ENCODE measurements at places on chromosomes 1 and 21.

DNA sequence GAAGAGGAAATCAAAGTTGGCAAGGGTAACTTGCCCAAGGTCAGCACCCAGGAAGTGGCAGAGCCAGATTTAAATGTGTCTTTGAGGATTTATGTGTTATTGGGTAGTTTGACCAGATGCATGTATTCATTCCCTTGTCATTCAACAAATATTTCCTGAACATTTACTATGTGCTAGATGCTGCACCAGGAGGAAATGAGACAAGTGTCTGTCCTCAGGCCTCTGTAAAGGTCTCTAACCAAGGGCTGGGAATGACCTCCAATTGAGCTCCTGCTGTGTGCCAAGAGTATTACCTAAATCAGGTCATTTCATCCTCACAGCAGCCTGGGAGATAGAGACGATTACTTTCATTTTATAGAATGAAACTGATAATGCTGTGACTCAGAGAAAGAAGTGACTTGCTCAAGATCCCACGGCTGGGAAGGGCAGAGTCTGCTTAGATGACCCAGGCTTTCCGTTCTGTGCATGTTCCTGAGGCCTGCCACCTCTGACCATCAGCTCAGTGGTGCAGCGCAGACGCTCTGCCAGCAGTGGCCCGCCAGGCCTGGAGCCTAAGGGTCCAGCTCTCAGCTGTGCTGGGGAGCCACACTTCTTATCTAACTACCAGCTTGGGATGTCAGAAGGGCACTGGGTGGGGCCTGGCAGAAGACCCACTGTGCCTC is 3.5 kb upstream of the TTC22 start:
- DNase-seq: no peak

DNA sequence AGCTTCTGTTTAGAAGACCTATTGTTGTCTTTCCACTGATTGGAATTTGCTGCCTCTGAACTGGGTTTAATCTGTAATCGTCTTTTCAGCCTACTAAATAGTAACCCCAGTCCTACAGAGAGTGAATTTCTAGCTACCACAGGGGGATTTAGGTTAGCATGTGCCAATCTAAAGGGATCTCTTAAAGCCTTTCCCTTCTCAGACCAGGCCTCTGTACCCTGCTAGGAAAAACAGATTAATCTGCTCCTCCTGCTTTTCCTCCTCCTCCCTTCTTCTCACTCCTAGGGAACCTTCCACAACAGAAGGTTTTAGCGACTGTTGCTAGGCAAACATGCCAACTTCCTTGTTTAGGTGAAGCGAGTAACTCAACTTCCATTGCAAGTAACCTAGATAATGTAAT is 1.3 kb upstream of the RC3H1 start:
- DNase-seq: no peak

DNA sequence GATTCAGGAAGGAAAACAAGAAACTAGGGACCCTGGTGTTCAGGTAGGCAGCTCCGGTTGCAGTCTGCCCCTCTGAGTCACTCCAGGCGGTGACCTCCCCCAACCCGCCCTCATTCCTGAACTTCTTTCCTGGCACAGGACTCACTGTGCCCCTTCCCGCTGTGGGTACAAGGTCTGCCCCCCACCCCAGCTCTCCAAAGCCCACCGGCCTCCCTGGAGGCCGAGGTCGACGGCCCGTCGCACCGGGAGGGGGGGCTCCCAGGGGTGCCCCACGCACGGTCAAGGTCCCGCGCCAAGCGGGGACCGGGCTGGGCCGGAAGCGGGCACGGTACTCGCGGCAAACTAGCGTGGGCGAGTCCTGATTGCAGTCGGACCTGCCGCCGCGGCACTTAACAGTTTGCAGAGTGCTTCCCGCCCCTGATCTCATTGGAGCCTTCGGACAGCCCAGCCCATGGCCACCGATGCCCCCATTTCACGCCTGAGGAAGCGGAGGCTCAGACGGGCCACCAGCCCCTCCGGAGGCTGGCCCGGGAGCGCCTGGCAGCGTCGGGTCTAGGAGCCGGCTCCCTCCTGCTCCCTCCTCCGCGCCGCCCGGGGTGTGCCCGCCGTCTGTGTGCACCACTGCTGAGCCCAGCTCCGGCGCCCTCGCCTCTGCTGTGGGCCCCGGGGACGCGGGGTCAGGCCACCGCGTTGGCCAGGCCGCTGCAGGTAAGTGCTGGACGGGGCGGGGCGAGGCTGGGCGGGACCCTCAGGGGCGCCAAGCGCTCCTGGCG is at the start of gene GJB3:
Gene GJB3, plus strand, starts transcription at position 144 of the 773 bp plus-strand sequence. CDS start 3,549 bp downstream, outside the sequence.
- DNase-seq: no peak

DNA sequence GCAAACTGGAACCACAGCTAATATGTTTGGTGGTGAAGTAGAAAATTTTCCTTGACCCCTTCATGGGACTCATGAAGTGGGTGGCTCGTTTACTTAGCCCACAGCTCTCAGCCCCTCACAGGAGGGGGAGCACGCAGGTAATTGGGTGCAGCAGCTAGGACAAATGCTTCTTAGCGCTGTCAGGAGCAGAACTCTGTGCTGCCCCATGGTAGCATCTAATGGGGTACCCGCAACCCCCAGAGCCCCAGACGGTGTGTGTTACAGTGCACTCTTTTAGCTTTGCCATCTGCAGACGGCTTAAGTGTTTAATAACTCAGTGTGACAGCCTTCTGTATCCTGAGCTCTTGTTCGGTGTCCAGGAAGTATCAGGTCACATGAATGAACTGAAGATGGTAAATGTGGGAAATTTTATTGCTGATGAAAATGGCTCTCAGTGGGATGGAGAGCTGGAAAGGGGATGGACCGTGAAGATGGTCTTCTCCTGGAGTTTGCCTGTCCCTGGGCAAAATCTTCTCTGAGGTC is 189.6 kb upstream of the ZRANB2 start:
- no peak for DNase-seq

DNA sequence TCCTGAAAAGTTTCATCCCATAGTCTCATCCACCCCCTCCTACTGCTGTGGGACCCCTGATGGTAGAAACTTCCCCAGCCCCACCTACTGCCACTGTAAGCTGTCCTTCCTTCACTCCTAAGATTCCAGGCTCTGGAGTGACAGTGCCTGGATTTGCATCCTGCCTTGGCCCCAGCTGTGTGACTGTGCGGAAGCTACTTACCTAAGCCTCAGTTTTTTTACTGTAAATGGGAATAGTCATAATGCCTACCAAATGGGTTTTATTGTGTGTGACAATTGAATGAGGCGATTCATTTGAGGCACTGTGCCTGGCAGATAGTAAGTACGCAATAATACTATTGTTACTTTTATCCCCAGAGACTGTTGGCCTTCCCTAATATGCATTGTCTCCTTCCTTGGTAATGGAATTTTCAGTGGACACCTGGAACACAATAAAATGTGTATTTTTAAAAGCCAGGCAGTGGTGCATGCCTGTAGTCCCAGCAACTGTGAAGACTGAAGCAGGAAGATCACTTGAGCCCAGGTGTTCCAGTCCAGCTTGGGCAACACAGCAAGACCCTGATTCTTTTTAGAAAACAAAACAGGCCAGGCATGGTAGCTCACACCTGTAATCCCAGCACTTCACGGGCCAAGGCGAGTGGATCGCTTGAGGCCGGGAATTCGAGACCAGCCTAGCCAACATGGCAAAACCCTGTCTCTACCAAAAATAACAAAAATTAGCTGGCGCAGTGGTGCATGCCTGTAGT is 55.0 kb upstream of the ZNF326 start:
- no peak for DNase-seq

DNA sequence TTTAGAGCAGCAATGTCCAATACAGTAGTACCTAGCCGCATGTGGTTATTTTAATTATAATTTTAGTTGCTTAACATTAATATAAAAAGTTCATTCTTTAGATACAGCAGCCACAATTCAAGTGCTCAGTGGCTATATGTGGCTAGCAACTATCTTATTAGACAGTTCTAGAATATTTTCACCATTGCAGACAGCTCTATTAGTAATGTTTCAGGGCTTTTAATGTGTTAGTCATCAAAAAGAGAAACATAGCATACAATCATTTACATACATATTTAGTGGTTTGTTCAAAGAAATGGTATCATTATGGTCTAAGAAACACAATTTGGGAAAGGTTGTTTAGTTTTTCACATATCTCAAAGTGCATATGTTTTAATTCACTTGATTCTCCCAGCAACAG is 66.6 kb upstream of the DYNLT5 start:
- no peak for DNase-seq

DNA sequence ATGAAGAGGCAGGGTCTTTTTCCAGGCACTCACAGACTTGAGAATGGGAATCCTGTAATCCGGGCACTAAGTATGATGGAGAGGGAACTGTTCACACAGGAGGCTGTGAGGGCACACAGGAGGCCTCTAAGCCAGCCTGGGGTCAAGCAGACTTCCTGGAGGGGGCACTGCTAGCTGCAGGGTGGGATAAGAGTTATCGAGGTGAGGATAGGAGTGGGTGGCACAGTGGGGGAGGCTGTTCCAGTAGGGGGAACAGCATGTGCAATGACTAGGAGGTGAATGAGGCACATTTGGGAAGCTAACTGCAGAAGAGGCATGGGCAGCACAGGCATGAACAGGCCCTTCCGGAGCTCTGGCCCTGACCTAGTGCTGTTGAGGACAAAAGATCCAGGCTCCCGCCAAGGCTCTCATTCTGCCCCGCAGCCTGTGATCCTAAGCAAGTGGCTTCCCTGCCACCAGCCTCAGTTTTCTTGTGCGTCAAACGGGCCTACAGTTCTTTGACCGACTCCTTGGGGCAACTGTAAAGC is 216.7 kb downstream of the TRABD2B start:
- no peak for DNase-seq

DNA sequence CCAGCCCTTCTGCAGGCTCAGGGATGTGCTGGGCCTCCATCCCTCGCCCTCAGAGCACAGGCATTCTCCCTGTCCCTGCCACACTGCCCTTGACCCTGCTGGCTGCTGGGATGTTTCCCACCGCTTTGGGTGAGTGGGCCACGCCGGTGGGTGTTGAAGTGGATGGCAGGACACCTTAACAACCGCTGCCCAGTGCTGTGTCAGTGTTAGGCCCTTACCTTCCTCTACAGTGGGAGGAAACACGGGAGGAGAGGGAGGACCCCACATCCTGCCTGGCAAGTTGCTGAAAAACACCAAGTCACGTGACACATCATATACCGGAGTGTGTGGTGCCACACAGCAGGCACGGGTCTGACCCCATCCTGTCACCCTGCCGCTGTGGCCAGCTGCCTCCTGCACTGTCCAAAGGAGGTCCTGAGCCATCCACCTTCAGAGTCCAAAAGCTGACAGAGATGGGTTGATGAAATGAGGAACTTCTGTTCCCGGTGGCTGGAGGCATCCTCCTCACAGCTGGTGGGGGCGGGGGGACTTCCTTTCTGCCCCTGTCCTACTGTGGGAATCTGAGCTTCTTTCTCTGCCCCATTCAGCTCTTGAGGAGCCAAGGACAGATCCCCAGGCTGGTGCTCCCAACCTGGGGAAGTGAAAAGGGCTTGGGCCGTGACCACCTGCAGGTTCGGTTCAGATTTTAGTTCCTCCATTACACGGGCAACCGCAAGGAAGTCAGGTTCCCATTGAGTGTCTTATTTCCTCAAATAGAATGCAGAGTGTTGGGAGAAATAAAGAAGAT is 3.2 kb upstream of the THEMIS2 start:
- DNase-seq: peak; percentile 48

DNA sequence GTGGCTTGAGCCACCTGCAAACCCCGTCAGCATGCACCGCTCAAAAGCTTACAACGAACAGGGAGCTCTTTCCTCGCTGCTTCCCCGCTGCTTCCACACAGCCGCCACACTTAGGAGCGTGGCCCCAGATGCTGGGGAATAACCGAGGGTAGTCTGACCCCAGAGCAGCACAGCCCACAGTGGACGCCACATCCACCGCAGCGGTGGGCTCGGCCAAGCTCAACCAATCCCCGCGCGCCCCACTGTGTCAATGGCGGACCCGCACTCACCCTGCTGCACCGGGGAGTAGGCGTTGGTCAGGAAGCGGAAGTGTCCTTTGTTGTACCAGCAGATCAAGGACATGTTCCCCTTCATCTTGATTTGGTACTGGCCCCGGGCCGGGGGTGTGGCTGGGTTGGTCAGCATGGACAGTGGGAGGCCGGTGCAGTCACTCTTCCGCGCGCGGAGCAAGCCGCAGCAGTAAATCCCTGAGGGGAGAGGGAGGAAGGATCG is 93.5 kb downstream of the PGBD5 start:
- no peak for DNase-seq

GRCh38 chr1:21066356-21067012 is 110.2 kb downstream of the EIF4G3 start:
- DNase-seq: no peak

- DNase-seq: no peak
Measured at GRCh38 chr21:8992731-8993174, 1528.6 kb upstream of the TPTE start.

- no peak for DNase-seq
Measured at GRCh38 chr1:117396074-117396473, 28.8 kb downstream of the MAN1A2 start.

DNA sequence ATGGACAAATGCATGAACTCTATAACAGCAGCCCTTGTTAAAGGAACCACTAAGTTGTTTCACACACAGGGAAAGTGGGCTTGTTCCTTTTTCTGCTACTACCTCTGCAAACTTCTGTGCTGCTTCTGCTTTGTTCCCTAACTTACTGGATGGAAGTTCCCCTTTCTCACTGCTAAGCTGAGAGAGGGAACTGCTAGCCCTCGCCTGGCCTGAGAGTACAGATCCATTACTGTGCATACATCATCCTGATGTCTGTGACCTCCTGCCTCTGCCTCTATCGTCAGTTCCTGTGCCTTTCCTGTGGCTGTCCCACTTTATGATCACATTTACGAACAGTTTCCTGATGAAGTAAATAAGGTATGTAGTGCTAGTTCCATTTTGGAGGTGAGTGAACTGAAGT is 3.5 kb downstream of the GNAT2 start:
- no peak for DNase-seq

GRCh38 chr21:37536616-37537278 is 170.2 kb downstream of the DYRK1A start:
- no peak for DNase-seq

DNA sequence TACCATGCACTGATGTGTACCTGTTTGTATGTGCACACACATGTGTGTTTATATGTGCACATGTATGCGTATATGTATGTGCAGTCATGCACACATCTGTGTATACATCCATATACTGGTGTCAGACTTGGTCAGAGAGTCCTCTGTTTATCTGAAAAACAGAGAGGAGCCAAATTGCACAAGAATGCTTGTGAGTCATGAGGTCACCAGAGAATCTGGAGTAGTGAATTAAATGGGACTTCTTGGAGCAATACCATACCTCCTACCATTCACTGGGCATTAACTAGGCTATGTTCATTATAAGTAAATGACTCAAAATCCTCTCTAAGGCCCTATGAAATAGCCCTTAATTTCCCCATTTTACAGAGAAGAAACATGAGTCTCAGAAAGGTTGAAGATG is 272.1 kb upstream of the C1orf87 start:
- no peak for DNase-seq
